ENCODE measurements at places on chromosomes 7 and 10. TPM values are rescaled to one million over a fixed set of nuclear protein-coding genes. Genes with fewer than 3 reads are reported as not detected.

DNA sequence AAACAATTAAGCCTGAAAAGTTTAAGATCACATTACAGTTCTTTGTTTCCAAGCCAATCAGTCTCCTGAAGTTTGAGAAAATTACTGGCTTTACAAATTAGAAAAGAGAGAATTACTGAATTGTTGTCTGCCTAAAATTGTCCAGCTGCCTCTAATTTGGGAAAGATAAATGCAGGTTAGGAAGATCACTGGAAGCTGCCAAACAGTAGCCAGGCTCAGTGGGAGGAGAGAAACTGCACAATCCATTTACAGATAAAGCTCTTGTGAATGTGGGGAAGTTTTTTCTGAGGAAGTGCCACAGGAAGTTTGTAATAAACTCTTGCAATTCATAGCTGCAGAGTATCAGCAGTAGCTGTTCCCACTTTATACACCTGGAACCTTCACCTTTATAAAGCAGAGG, 100.7 kb downstream of the IQUB start:
- DNase-seq, result no peak

- DNase-seq, result peak; percentile 32
Measured at GRCh38 chr7:8490391-8491045, 57.1 kb downstream of the NXPH1 start.

GRCh38 chr7:47552621-47553020, 29.3 kb downstream of the TNS3 start:
- peak; percentile 96 for DNase-seq

The DYNC1I1 gene
- total RNA-seq, result 0.52 TPM

The ERVW-1 gene
- total RNA-seq, result not detected

The GBX1 gene
- not detected for total RNA-seq

GRCh38 chr10:69961881-69962745, 90.5 kb upstream of the MACROH2A2 start:
- no peak for DNase-seq

The ALDH18A1 gene
- 211 TPM for total RNA-seq

DNA sequence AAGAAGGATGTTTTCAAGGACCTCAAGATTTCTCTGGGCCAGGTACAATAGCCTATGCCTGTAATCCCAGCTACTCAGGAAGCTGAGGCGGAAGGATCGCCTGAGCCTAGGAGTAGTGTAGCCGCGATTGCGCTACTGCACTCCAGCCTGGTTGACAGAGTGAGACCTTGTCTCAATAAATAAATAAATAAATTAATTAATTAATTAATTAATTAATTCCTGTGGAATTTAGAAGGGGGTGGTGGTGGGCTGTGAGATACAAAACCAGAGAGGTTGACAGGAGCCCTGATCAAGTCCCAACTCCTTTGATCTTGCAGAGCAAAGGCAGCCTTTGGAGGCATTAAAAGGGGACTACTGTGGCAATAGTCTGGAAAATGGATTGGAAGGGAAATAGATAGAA, 39.3 kb upstream of the NRF1 start:
- DNase-seq, result no peak

The ZNF138 gene
- total RNA-seq, result 16.2 TPM

The MSS51 gene
- 1.5 TPM for total RNA-seq

The ATP6V1F gene
- total RNA-seq, result 145 TPM

- DNase-seq, result peak; percentile 53
Measured at GRCh38 chr10:121813211-121813815, 114.5 kb downstream of the ATE1 start.

The NUTM2A gene
- total RNA-seq, result 0.35 TPM

DNA sequence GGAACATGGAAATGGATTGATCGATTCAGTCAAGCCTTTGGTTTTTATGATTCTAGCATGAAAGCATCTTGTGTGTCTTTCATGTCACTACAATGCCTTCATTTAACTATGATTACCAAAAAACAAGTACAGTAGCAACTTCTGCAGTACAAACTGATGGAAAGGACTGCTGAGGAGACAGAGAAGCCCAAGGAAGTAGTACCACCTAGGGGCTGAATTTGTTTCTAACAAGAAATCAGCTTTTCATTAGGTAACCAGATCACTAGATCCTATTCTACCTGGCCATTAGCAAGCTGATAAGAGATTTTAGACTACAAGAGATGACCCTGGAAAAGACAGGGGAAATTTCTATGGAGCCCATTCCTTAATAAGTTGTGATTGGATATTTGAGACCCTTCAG, 3.2 kb upstream of the IFIT1 start:
- peak; percentile 70 for DNase-seq

DNA sequence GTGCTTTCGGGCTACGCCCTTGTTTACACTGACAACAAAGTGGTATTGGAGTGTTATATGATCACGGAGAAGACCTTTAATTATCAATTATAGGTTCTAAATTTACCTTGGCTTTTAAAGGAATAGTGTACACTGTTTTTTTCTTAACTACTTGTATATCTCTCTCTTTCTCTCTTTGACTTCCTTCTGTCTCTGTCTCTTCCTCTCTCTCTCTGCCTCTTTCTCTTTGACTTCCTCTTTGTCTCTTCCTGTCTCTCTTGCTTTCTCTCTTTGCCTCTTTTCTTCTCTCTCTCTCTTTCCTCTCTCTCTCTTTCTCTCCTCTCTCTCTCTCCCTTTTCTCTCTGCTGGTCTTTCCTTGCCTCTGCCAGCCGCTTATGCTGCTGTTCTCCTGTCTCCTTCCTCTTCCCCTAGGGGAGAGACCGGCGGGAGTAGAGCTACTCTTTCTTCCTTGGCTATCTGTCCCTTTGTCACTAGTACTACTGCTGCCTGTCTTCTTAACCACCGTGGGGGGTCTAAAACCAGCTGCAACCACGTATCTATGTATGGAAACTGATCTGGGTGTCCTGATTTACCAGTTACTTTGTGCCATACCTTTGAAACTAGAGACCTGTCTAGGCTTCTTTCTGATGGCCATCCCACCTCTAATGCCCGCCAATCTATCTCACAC, 36.9 kb upstream of the GSDME start:
- DNase-seq, result no peak

The ZSWIM8 gene
- 66.9 TPM for total RNA-seq

DNA sequence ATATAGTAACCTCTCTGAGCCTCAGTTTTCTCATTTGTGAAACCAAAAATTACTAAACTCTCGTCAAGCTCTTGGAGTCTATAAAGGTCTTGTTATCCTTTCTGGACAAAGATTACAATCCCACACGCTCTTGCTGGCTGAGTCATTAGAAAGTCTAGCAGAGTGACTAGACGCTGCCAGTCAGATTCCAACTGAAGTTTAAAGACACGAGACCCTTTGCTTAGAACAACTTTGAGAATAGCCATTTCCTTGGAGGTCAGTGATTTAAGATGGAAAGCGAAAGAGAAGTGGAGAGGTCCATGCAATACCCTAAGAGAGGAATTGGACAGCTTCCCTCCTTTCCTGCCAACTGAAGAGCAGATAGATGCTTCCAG, 119.5 kb downstream of the APBB1IP start:
- peak; percentile 75 for DNase-seq

DNA sequence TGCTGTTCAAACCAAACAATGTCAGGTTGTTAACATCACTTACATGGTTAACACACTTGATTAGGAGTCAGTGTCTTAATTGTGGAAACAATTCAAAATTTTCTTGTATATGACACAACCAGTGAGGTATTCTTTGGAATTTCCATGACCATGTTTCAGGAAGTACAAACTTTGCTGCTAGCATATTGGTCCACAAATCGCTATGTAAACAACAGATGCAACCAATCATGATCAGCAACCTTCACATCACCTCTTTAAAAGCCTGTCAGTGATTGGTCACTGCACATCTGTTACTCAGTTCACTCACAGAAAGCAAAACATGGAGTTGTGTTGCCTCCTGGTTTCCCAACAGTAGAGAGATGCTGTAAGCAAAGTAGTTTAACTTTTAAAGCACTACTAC, 108.9 kb upstream of the FAM3C start:
- peak; percentile 88 for DNase-seq

DNA sequence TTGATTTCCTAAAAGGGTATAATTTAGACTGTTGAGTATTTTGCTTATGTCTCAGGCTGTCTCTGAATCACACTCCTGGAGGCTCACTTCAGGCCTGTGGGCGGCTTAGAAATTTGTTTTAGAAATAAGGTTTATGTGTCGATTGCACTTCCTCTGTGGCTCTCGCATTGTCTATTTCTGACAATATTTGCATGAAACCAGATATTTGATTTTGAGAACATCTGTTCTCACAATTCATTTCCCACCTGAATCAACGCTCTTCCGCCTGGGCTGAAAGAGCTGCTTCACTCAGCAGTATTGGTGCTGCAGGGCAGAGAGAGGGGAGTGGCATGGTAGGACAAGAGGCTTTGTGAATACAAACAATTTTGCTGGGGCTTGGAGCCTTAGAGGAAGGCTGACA, 262.0 kb downstream of the ADRA2A start:
- DNase-seq, result no peak

DNA sequence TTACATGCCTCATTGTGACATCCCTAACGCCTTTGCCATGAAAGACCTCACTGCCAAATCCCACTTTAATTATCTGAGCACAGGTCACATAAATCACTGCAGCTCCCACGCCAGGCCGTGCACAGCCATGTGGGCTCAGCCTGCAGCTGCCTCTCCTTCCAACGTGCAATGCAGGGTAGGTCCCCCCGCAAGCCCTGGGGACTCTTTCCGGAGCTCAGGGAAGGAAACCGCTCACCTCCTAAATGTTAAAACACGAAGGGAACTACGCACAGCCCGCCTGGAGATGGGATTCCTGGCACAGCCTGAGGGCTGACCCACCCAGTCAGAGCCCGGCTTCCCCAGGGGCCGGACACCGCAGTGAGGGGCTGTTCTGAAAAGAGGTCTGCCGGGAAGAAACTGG, 128.0 kb downstream of the MAD1L1 start:
- DNase-seq, result no peak

The NPFFR1 gene
- total RNA-seq, result not detected

- no peak for DNase-seq
Measured at GRCh38 chr7:71470830-71471229, 338.9 kb downstream of the GALNT17 start.

The STOX1 gene
- 2.9 TPM for total RNA-seq

DNA sequence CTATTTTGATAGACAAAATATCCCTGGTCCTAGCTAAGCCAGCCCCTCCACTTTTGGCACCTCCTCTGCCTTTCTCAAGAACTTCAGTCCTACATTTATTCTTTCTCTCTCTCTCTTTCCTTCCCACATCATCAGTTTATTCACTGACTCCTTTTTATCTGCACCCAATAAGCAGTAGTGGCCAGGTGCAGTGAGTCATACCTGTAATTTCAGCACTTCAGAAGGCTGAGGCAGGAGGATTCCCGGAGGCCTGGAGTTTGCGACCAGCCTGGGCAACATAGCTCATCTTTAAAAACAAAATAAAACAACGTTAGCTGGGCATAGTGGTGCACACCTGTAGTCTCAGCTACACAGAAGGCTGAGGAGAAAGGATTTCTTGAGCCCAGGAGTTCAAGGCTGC, 19.4 kb upstream of the NRP1 start:
- no peak for DNase-seq

The LRMDA gene
- 11.7 TPM for total RNA-seq

GRCh38 chr10:47092376-47092775, 181.1 kb downstream of the PTPN20 start:
- no peak for DNase-seq

The NET1 gene
- 39.6 TPM for total RNA-seq

GRCh38 chr7:108525327-108525984, 479 bp downstream of the PNPLA8 start:
- peak; percentile 88 for DNase-seq

GRCh38 chr7:150992833-150993302, 2.1 kb downstream of the NOS3 start:
- DNase-seq, result no peak

GRCh38 chr10:82308641-82309040, 433.6 kb downstream of the NRG3 start:
- DNase-seq, result no peak

- DNase-seq, result no peak
Measured at GRCh38 chr10:88763441-88763840, 3.6 kb downstream of the LIPN start.
